Activated CD4-positive, alpha-beta T cell treated with anti-CD3 and anti-CD28 coated beads, Interleukin-2, amount 50 U/mL, for 48 hours (primary cell): ENCODE measurements at places on chromosomes 7 and 10.

DNA sequence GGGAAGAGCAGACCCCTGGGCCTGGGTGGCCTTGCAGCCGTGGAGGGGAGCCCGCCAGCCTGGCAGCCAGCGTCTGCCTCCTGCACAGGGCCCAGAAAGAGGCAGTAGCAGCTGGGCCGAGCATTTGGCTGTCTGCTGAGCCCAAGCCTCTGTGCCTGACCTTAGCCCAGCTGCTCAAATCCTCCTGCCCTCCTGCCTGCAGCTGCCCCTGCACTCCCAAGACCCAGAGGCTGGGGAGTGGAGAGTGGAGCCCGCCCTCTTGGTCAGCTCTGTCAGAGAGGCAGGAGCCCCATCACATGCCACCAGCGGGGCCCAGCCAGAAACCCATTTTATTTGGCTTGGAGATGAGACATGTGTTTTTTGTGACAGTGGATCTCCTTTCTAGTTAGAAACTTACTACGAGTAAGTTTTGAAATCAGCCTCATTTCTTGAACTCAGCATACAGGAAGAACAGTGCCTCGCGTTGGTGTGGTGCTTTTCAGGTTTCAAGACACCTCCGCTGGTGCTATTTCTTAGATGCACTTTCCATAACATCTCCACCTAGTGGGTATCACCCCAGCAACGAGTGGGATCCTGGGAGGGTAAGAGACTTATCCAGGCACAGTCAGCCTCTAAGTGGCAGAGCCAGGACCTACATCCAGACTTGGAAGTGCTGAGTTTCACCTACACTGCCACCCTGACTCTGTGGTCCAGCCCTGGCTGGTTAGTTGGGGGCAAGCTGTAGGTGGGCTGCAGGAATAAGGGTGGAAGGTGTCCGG lies 477.1 kb downstream of the RPS24 start:
- DNase-seq, result no peak

DNA sequence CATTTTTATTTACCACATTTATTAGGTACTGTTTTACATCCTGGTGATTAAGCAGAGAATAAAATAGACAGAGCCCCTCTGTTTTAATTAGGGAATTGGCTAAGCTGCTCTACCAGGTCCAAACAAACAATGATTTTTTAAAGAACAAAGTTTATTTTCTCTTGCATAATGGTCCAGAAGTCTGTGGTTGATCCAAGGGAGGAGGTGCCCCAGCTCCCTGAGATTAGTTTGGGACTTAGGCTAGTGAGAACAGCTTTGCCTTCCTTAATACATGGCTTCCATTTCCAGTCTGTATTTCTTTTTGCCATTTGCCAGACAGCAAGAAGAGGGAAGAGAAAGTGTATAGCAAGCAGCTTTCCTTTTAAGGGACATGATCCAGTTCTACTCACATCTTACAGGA lies 2.9 kb upstream of the MIOS start:
- no peak for DNase-seq

- no peak for DNase-seq
Measured at GRCh38 chr7:90657481-90657880, 61.4 kb downstream of the CDK14 start.

- DNase-seq, result peak; percentile 69
Measured at GRCh38 chr10:132458586-132459300, 61.7 kb downstream of the PWWP2B start.

DNA sequence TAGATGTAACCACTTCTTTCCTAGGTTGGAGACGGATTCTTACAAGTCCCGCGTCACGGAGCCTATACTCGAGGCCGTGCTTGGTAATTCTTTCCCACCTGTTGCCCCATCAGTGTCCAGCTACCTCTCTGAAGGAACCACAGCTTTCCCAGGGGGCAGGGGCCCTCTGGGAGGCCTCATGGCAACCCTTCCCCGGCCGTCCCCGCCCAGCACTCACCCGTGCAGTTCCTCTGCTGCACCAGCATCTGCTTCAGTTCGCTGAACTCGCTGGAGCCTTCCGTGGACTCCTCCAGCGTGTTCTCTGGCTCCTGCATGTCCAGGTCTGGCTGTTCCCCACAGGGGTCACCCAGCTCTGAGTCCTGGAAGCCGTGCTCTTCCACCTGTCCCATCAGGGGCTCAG lies 24.5 kb downstream of the ZNF777 start:
- no peak for DNase-seq

DNA sequence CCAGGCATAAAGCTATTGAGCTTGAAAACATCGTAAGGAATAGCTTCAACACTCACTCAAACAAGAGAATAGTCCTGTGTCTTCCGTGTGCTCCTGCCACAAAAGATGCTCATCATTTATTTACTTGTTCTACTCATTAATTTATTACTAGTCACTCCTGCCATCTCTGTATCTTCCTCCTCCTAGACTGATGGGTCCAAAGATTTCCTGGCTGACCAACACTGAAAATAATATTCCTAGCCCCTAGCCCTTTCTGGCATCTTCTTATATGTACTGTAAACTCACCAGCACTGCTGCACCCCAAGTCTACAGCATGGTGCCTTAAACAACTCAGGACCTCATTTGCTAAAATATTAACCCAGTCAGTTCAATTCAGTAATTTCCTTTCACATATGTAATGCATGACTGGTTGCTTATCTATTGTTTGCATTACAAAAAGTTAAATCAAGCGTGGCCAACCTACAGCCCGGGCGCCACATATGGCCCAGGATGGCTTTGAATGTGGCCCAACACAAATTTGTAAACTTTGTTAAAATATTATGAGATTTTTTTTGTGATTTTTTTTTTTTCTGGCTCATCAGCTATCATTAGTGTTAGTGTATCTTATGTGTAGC lies 86.7 kb upstream of the GSDME start:
- DNase-seq, result no peak

DNA sequence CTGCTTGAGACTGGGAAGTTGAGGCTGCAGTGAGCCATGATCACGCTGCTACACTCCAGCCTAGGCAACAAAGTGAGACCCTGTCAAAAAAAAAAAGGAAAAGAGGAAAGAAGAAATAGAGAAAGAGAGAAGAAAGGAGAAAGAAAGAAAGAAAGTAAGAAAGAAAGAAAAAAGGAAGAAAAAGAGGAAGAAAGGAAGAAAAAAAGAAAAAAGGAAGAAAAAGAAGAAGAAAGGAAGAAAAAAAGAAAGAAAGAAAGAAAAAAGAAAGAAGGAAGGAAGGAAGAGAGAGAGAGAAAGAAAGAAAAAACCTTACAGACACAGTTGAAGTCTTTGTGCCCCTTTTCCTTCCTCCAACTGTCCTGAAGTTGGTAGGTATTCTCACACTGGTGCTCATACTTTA lies 26.6 kb upstream of the LEP start:
- no peak for DNase-seq

DNA sequence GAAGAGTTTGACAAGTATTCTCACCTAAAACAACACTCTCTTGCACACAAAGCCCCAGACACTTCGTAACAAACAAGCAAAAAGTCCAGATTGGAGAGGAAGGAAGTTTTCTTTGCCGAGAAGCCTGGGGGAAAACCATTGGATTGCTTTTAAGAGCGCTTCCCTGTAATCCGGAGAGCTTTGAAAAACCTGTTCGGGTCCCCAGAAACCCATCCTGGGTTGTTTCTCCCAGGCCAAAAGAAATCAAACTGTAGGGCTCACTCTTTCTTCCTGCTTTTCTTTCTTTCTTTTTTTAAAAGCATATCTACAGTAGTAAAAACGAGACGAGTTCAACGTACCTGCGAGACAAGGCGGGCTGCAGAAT lies 655 bp downstream of the SP8 start:
- no peak for DNase-seq

DNA sequence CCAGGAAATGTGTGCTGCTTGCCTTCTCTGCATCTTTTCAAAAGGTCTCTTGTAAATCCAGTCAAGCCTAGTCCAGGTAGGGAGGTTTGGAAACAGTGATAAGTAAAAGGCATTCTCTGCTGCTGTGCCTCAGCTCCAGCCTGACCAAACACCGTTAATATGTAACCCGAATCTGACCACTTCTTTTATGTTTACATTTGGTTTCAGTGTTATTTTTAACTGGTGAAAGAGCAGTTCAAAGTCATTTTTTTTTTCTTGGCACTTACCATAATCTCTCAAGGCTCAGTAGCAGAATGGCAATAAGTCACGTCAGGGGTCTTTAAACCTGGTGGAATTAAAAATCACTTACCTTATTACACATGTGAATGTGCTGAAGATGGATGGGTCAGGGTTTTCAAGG lies 216.8 kb downstream of the PTEN start:
- DNase-seq, result no peak

DNA sequence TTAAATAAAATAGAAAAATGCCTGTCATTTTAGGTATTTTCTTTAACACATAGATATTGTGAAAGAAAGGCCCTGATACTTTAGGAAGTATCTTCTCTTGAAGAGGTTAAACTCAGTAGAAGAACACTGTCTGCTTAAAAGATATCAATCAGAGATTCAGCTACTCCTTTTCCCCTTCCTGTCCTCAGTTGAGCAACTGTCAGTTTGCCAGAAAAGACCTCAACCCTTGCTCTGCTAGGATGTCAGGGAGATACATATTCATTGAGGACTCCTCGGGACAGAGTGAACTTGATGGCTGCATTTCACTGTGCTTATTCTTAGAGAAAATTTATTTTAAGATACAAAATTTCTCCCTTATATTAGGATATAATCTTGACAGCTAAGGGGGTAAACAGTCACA lies 173.6 kb upstream of the CACNA2D1 start:
- no peak for DNase-seq

DNA sequence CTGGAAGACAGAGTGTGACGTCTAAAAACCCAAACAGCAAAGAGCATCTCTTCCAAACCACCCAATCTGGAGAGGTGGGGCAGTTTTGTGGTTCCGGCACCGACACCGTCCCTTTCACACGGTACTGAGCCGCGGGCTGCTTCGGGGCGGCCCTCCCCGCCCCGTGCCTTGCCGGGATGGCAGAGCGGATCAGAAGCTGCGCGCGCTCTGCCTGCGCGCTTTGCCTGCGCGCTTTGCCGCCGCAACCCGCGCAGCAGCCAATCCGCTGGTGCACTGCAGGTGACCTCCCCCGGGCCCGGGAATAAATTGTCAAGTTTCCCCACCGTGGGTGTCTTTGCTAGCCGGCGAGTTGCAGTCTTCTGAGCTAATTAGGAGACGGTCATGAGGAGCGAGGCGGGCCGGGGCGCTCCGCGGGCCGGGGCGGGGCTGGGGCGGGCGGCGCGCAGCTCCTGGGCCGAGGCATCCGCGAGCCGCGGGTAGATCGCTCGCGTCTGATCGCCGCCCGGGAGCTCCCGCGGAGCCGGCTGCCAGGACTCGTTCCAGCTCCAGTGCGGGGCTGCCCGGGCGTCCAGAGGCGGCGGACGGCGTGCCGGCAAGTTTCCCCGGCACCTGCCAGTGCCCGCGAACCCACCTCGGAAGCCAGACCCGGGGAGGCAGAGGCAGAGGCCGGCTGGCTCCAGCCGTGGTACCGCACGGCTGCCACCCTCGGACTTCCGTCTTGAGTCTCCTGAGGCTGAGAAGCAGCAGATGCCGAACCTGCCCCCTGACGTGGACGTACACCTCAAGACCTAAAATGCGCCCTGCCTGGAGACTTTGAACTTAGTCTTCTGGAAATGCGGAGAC lies 536.0 kb upstream of the GALNT17 start:
- DNase-seq, result peak; percentile 8

DNA sequence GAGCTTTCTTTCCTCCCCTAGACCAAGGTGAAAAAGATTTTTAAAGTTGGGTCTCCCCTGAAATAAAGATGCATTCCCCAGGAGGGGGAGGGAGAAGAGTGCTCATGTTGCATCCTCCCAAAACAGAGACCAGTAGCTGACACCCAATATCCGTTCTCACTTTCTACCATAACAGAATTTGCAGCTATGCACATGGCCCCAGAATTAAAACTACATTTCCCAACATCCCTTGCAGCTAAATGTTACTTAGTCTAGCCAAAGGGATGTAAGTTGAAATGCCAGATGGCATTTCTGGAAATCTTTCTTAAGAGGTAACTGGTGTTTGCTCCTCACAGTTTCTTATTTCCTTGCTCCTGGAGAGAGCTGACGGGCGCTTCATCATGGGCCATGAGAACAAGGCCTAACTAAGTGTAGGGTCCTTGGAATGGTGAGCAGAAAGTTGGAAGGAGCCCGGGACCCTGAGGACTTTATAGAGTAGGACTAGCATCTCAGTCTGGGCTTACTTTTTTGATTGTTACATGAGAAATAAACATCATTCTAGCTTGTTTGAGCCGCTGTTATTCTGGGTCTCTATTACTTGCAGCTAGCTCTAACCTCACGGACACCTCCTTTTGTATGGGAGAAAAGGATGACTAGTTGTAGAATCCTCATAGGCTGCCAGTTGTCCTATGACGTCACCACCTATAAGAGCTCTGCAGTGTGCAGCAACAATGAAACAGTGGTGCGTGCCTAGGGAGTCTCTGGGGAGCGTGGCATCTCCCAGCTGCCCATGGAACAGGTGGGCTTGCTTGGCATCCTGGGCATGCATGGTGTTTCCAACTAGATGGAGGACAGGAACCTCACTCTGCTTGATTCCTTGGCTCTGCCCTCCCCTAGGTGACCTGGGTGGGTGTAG lies 46.1 kb upstream of the EXOC6 start:
- no peak for DNase-seq

DNA sequence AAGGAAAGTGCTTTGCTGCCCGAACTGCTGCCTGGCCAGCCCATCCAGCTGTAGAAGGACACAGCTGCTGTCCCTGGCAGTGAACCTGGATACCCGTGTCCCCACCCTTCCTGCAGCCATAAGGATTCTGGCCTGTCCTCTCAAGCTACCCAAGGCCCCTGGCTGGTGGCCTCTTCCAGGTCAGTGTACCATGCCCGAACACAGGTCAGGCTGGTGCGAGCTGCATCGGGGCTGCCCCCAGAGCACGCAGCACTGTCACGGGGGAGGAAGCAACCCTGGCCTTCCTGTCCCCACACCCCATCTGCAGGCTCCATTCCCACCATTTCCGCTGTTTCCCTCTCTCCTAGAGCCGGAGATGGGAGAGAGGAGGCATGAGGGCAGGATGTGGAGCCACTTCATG lies 30.5 kb upstream of the PWWP2B start:
- DNase-seq, result no peak

DNA sequence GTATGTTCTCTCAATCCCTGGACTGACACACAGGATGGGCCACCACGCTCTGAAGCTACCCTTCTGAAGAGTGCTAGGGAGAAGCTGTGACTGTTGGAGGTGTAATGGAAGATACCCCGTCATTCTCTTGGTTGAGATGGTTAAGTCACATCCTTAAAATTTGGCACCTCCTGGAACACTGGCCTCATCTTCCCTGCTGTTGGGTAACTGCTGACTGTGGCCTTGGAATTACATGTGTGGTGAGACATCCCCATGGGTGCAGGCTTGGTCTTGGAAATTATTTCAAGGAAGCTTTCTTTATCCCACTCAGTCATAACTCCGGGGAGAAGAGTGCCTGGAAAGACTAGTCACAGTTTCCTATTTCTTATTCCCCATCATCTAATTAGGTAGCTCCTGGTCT lies 62.0 kb downstream of the LRMDA start:
- no peak for DNase-seq

GRCh38 chr10:73865459-73866442 lies 8.6 kb downstream of the CAMK2G start:
- peak; percentile 58 for DNase-seq
